ENCODE measurements at places on chromosomes 4 and X.

DNA sequence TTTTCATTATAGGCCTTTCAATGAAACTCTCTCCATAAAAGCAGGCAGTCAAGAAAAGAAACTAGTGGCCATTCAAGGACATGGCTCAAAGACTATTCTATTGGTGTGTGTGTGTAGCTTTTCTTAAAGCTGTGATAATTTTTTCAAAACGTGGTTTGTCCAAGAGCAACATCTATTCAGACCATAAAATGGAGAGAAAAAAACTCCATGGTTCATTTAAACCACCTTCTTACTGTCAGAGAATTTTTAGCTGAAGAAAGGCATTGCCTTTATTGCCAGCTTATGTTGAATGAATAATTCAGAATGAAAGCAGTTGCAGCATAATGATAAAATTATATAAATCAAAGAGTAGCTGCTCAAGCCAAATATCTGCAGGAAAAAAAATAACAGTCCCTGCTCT, 325.5 kb downstream of the PCDH18 start:
- no peak for DNase-seq

DNA sequence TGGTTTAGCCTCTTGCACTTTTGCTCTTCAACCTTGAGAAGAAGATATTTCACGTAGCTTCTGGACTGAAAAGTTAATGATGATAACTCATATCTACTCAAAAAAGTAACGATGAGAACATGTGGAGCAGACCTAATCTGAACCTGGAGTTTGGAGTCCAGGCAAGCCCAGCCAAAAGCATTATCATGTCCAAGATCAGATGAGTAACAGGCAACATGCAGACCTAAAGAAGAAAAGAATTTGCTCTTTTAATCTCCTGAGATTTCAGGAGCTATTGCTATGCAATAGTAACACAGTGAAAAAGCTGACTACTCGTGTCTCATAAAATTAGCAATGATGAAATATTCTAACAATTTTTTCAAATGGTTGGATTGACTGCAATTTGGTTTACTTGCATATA, 21.8 kb upstream of the PPA2 start:
- peak; percentile 19 for DNase-seq

- peak; percentile 18 for DNase-seq
Observed at GRCh38 chr4:126611900-126612299, 1020.9 kb upstream of the INTU start.

DNA sequence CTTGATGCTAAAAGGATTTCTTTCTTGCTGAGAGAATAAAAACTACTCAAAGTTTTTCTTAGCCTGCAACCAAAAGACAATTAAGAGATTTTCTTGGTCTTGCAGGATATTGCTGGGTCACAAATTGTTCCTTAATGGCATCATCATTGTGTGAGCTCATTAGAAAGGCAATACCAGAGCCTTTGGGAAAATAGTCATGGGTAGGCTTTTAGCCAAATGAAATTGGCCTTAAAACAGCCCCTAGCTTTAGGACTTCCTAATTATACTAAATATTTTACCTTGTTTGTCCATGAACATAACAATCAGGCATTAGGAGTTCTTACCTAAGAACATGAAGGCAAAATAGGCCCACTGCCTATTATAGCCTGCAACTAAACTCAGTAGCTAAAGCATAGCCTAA, 10.4 kb upstream of the FAM13A start:
- DNase-seq = peak; percentile 24

DNA sequence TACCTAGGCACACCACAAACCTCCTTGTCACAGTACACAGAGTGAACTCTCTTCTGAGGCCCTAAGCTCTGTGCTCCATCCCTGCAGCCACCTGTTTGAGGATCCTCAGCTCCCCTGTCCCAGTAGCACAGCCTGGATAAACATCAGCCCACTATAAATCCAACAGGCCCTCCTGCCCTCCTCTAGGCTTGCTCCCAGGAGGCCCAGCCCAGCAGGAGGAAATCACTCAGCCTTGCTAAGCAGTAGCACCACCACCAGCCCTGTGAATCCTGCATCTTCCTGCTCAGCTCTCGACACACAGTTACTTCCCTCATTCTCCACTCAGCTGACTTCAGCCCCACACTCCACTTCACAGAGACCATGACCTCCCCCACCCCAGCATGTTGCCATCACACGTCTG, 273.9 kb downstream of the BCOR start:
- DNase-seq = no peak

- peak; percentile 70 for DNase-seq
Observed at GRCh38 chr4:74320559-74321118, 12.4 kb downstream of the EPGN start.

DNA sequence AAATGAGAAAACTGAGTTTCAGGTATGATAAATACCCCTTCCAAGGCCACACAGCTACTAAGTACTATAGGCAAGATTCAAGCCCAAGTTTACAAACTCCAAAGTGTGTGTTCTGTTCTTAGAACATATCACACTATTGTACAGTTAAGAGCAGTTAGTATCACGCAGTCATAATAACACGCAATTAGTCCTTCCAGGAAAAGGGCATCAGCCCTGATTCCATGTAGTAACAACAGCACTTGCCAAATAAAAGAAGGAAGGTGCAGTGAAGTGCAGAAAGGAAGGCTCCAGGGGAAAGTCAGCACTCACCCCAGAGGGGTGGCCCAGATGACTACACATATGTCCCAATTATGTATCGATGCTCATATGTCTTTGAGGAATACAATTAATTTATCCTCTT, 4.4 kb downstream of the TASL start:
- DNase-seq = no peak

DNA sequence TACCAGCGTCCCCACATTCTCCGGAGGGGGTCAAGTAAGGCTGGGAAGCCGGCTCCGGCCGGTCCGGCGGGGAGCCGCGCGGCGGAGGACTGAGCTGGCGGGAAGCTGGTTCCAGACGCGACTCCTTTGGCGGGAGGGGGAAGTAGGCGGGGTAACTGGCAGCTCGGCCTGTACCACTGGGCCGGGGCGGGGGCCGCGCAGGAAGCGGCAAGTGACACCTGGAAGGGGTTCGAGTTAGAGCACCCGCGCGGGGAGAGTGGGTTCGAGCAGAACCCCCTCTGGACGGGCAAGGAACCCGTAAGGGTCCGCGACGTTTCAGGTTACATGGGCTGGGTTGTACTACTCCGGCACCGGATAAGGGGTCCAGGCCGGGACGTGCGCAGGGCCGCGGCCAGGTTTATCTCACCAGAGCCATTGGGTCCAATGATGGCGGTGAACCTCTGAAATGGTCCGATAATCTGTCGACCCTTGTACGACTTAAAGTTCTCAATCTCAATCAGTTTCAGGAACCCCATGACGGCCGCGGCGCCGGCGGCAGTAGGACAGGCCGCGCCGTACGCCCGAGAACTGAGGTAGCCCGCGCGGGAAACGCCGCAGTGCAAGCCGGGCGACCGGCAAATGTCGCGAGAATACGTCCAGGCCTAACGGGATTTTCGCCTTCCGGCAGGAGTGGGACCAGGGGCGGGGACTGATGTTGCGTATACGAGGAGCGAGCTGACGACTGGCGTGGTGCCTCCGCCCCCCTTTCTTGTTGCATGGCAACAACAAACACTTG, at the start of gene SMC1A:
TSS of gene SMC1A (minus strand) at position 569 of the 775 bp plus-strand sequence. CDS start at position 515, 54 bp downstream.
- DNase-seq = peak; percentile 94

- DNase-seq = no peak
Observed at GRCh38 chrX:24448762-24449250, 16.3 kb upstream of the PDK3 start.

- DNase-seq = peak; percentile 34
Observed at GRCh38 chr4:112633477-112634235, 3.1 kb downstream of the ZGRF1 start.

DNA sequence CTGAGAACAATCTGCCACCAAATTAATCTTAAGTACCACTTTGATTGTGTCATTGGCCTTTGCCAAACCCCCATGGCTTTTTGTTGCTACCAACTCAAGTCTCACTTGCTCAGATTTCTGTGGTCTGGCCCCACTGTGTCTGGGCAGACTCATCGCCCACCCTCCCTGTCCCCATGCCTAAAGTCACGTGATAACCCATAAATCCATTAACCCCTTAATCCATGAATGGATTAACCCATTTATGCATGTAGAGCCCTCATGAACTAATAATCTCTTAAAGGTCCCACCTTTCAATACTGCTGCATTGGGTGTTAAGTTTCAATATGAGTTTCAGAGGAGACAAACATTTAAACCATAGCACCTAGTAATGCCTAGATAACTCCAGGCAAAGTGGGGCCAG, 78.5 kb upstream of the BLTP1 start:
- no peak for DNase-seq

DNA sequence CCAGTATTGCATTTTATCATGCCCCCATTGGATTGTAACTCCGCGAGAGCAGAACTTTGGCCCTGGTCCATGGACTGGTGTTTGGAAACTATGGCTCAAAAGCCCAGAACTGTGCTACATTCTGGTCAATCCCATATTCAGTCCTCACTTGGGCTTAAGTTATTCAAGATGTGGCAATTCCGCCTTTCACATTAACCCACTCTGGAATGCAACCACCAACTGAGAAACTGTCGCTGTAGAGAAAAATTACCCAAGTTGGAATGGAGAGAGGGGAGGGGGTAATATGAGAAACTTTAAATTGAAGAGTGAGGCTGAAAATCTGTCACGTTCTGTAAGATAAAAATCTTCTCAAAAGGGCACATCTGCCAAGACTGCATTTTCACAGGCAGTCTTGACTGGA, 189.6 kb upstream of the NHS start:
- no peak for DNase-seq

- DNase-seq = no peak
Observed at GRCh38 chrX:33171041-33171440, 40.3 kb downstream of the DMD start.

DNA sequence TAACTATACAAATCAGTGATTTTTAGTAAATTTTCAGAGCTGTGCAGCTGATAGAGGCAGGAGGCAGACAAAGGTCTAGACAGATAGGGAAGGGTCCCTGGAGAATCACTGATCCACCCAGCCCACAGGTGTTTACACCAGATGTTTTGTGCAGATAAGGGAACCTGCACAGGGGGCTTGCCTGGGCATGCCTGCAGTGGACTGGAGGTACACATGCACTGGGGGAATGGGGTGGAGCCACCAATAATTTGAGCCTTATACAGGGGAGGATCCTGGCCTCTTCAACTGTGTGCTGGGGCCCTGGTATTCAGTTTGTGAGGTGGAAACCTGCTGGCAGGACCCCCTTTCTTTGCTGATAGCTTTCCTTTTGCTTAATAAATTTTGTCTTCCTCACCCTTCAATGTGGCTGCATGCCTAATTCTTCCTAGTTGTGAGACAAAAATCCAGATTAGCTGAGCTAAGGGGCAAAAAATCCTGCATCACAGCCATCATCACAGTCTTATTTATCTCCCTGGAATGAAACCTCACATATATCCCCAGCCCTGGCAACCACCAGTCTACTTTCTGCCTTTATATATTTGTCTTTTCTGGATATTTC, 102.8 kb downstream of the KDM6A start:
- DNase-seq = peak; percentile 1

GRCh38 chrX:12874581-12874980, 7.7 kb downstream of the TLR7 start:
- no peak for DNase-seq

DNA sequence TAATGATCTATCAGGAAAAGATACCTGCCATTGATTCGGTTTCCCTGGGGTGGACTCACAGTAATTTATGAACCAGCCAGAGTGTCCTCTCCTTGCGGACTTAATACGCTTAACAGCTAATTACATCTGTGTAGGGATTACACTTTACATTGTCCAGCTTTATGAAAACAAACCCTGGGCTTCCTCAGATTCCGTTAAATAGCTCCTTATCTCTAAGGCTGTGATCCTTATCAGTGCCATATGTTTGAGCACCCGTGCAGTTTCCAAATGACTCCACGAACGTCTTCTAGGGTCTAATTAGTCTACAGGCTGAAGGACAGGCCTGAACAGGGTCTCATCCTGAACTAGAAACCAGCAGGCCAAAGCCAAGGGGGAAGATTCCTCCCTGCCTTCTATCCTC, 56.9 kb downstream of the KDR start:
- no peak for DNase-seq

GRCh38 chrX:48522291-48522690, 683 bp downstream of the EBP start:
- DNase-seq = no peak

DNA sequence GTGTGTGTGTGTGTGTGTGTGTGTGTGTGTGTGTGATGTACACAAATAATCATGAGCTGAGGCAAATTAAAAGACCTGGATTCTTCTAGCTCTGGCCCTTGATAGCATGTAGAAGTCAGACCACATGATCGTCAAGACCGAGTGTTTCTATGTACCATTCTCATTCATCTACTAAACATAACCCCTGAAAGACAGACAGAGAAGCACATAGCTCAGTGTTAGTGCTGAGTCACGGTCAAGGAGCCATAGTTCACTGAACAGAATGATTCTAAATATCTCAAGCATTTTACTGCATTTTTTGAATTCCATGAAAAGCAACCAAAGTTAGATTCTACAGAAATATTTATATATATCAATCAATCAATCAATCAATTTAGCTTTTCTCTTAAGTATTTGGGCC, 412.3 kb upstream of the CXorf51A start:
- no peak for DNase-seq

DNA sequence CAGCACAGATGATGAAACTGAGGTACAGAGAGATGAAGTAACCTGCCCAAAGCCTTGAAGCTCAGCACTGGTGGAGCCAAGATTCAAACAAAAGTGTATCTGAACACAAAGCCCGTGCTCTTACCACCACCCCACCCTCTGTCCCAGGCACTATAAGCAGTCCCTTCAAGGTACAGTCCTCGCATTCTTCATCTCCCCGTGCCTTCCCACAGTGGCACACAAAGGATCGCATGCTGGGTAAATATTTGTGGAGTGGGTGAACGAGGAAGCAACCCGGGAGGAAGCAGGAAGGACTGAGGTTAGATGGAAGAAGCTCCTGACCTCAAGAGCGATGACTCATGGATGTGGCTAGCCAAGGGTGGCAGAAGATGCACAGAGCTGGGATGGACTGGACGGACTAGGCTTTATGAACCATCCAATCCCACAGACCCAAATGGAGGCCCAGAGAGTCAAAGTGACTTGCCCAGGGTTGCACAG, 18.4 kb downstream of the IQSEC2 start:
- peak; percentile 83 for DNase-seq

DNA sequence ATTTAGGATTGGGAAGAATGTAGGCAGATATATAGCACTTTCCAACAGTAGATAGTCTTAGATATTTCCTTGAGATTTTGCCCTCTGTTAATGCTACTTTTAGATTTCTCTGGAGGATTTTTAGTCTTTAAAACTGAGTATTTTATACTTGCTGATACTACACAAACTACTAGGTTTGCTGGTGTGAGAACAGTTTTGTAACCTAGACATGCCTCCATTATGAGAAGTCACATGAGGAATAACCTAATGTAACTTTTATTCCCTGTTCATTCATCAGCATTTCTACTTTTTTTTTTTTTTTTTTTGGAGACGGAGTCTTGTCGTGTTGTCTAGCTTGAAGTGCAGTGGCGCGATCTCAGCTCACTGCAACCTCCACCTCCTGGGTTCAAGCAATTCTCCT, 137.2 kb downstream of the RAPGEF2 start:
- no peak for DNase-seq

- DNase-seq = no peak
Observed at GRCh38 chr4:122772986-122773385, 40.5 kb downstream of the BBS12 start.

GRCh38 chr4:27094783-27095182, 234.1 kb downstream of the STIM2 start:
- peak; percentile 6 for DNase-seq

Measured in EL (cell line).